RCC 7860 (cell line): ENCODE measurements at places on chromosomes 6 and 20.
A peak's percentile ranks its signal among the peaks of the same experiment; 100 is the strongest.

DNA sequence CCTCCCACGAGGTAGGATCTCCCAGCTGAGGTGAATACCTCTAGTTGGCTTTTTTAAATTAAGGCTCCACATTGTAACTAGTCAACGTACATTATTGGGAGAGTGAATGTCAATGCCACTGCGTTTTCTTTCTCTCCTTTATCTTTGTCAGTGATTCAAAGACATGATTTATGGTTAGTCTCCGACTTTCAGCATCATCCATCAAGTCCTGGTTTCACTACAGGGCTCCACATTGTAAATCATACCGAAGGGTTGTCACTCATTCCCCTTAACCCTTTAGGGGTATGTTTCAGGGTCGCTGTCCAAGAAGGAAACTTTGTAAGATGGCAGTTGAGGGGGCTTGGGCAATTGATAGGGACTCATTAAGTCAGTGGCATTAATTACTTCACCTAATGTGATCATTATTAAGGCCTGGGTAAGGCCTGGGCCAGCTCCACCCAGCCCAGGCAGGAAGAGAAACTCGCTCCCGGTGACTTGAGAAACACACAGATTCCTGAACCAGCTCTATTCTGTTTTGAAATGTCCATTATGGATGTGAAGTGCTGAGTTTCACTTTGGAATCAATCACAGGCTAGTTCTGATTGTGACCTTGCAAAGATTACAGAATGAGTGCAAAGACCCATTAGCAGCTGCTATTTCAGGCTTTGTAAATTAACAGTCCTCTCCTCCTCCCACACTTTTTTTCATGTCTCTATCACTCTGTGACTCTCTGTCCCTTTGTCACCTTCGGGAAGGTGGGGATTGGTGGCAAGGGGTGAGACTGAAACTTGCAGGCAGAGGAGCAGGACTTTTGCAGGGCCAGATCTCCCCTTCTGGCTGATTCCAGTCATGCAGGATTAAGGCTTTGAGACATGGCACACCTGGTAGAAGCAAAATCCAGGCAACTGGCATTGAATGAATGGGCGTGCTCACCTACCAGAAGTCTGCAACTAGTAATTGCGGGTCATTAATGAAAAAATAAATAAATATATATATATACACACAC lies 222.4 kb downstream of the TSHZ2 start:
- DNase-seq: no peak

GRCh38 chr6:159038914-159039884 lies 5.6 kb downstream of the TAGAP start:
- DNase-seq: no peak

GRCh38 chr20:23225407-23226060 lies 125.1 kb upstream of the NXT1 start:
- no peak for DNase-seq

GRCh38 chr6:3310703-3311102 lies 52.0 kb downstream of the PSMG4 start:
- DNase-seq: no peak

GRCh38 chr20:59515013-59515905 lies 89.1 kb upstream of the PHACTR3 start:
- peak; percentile 21 for DNase-seq

DNA sequence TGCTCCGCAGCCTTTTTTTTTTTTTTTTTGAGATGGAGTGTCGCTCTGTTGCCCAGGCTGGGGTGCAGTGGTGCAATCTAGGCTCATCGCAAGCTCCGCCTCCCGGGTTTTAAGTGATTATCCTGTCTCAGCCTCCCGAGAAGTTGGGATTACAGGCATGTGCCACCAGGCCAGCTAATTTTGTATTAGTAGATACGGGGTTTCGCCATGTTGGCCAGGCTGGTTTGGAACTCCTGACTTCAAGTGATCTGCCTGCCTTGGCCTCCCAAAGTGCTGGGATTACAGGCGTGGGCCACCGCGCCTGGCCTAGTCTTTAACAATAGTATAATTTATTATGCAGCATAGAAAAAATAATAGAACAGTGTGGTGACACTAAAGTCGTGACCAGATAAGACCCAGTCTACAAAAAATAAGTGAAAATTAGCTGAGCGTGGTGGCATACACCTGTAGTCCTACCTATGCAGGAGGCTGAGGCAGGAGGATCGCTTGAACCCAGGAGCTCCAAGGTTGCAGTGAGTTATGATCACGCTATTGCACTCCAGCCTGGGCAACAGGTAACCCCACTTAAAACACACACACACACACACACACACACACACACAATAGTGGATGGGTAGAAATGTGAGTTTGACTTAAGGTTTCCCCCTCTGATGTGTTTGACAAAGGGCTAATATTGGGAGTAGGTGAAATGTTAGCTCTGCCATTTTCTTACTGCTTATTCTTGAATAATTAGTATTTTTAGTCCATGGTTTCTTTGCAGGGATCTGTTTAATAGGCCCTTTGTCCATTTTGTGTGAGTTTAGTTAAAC lies 6.5 kb downstream of the PIM1 start:
- DNase-seq: no peak

- no peak for DNase-seq
These were observed 73.5 kb downstream of the ZFP64 start for GRCh38 chr20:52118016-52118623.

DNA sequence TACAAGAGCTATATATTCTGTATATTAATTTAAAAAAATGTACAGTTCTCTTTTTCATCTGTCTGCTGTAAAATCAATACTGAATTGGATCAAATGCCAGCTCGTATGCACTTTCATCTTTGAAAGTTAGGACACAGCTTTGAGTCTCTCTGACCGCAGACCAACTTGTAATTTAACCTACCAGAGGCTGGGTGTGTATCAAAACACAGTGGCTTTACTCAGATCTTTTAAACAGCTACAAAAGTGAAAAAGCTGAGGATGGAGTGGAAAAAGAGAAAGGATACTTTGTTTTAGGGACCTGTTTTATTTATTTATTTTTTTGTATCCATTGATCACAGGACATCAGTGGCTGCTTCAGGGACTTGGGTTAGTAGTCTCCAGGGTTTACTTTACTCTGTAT lies 44.1 kb downstream of the KIAA0408 start:
- no peak for DNase-seq

DNA sequence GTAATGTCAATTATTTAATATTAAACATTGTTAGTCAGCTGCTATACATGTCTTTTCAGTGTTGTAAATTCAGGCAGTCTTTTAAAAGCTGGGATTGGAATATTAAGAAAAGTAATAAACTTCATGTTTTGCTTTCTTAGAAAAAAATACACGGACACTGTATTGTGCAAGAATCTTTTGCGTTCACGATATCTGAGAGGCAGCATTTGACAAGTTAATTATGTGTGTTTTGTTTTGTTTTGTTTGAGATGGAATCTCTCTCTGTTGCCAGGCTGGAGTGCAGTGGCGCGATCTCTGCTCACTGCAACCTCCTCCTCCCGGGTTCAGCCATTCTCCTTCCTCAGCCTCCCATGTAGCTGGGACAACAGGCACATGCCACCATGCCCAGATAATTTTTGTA lies 1661.3 kb downstream of the HACE1 start:
- no peak for DNase-seq

GRCh38 chr20:6485351-6485750 lies 282.1 kb upstream of the BMP2 start:
- no peak for DNase-seq

DNA sequence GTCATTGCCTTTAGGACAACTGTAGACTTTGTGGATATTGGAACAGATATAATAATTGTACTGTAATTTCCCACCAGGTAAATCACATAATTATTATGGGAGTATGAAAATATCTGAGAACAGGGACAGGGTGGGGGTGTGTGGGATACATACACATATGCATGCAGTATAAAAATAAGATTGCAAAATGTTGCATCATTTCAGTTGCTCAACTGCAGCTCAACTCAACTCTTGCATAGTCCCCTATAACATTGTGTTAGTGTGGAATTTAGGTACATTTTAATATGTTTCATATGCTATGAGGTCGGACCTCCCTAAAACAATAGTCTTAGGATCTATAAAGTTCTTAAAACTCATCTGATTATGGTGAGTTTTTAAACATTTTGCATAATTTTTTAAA lies 275.0 kb upstream of the FLRT3 start:
- no peak for DNase-seq

GRCh38 chr20:8367689-8368088 lies 235.6 kb downstream of the PLCB1 start:
- no peak for DNase-seq

- DNase-seq: no peak
These were observed 125.6 kb downstream of the FIG4 start for GRCh38 chr6:109816452-109817374.

DNA sequence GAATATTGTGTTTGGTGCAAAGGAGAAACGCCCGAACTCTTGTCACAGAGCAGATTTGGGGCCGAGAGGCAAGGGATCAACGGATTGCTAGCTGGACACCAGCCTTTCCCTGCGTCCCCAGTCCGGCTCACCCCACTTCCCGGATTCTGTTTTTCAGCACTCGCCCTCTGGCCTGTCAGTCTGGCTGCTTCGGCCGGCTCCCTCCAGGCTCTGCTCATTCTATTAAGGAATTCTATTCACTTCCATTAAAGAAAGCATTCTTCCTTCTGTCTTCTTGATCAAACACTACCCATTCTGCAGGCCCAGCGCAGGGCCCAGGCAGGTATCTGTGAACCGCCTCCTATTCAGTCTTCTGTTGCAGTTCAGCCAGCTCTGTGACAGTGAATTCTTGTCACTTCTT lies 91.7 kb downstream of the RNF182 start:
- DNase-seq: no peak

GRCh38 chr6:29981211-29981812 lies 39.0 kb downstream of the HLA-A start:
- DNase-seq: no peak

GRCh38 chr6:44051515-44051914 lies 75.7 kb downstream of the MRPL14 start:
- peak; percentile 80 for DNase-seq

DNA sequence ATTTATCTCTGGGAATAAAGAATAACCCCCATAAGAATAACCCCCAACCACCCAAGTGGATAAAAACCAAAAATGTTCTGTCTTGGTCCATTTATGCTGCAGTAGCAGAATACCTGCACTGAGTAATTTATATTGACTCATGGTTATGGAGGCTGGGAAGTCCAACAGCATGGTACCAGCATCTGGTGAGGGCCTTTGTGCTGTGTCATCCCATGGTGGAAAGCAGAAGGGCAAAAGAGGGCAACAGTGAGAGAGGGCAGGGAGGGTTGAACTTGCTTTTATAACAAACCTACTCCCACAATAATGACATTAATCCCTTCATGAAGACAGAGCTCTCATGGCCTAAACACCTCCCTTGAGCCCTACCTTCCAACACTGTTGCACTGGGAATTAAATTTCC lies 133.7 kb downstream of the ERMARD start:
- no peak for DNase-seq
